ENCODE measurements at places on chromosomes 6 and 20.

DNA sequence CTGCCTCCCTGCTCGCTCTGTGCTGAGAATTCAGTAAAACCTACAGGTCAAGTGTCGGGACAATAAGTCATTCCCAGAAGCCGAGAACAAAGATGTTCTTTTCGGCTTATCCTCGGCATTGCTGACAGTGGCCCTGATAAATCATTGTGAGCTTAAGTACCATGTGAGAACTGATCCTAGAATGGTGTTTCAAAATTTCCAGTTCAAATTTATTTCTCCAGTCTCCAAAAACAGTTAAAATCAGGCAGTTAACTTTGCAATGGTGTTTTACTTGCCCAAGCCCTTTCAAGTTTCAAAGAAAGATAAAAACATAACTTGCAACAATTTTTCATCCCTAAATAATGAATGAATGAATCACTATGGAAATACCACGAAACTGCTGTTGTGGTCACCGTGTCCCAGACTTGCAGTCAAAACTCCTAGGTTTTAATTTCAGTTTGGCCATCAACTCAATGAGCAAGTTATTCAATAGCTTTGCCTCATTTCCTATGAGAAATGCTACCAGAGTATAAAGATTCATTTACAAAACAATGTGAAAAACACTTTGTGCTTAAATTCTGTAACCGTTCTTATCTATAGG, 4.3 kb downstream of the ATP5F1E start:
- no peak for DNase-seq

DNA sequence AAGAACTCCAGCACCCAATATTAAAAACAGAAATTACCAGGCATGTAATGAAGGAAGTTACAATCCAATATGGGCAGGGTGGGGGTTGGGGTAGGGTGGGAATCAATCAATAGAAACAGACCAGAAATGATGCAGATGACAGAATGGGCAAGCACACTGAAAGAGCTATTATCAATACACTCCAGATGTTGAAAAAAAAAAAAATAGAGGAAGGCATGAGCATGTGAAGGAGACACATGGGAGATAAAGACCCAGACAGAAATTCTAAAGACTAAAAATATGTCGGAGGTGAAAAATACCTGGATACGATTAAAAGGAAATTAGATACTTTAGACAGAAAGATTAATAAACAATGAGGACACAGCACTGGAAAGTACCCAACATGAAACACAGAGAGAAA, 19.1 kb upstream of the ZC3H12D start:
- DNase-seq: no peak

- no peak for DNase-seq
These were observed 32.5 kb downstream of the SUN5 start for GRCh38 chr20:32971703-32972161.

- no peak for DNase-seq
These were observed 14.9 kb upstream of the MAPRE1 start for GRCh38 chr20:32804817-32805216.

DNA sequence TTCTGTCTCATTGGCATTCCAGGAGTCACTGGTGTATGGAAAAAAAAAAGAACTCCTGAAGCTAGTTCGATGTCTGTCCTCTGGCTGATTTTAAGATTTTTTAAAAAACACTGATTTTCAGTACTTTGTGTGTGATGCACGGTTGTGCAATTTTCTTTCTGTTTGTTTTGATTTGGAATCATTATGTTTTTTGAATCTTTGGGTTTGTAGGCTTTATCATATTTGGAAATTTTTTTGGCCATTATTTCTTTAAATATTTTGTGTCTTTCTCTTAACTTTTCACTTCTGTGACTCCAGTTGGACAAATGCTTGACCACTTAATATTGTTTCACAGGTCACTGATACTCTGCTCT, 327.2 kb downstream of the BCKDHB start:
- no peak for DNase-seq

- DNase-seq: no peak
These were observed 67.2 kb downstream of the TCP11 start for GRCh38 chr6:35073766-35074471.

GRCh38 chr20:63499338-63499969, 571 bp upstream of the EEF1A2 start:
- no peak for DNase-seq

GRCh38 chr6:17096096-17096495, 5.8 kb upstream of the STMND1 start:
- DNase-seq: no peak

GRCh38 chr6:159941286-159942113, 27.4 kb upstream of the IGF2R start:
- DNase-seq: no peak

GRCh38 chr6:4341078-4341797, 205.9 kb upstream of the ECI2 start:
- no peak for DNase-seq

- DNase-seq: no peak
These were observed 17.1 kb downstream of the PRKN start for GRCh38 chr6:162710419-162710818.

GRCh38 chr6:150876598-150876997, 11.1 kb downstream of the MTHFD1L start:
- no peak for DNase-seq

- no peak for DNase-seq
These were observed 37.8 kb upstream of the EYA4 start for GRCh38 chr6:133203344-133203697.

DNA sequence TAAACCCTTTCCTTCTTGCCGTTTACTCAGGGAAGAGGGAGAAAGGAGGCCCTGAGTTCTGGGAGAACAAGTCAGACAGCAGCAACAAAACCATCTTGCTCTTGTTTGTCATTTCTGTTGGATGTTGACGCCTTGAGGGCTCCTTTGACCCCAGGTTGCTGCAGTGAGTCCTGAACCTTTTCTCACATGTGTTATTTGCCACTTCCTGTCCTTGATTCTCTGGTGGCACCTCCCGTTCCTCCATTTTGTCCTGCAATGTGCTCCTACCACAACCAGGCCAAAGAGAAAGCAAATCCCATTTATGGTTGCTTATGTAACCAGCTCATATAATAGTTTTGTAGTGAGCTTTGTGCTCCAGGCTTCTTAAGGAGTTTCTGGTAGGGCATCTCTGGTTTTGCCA, 66.6 kb upstream of the ADGRF4 start:
- no peak for DNase-seq

DNA sequence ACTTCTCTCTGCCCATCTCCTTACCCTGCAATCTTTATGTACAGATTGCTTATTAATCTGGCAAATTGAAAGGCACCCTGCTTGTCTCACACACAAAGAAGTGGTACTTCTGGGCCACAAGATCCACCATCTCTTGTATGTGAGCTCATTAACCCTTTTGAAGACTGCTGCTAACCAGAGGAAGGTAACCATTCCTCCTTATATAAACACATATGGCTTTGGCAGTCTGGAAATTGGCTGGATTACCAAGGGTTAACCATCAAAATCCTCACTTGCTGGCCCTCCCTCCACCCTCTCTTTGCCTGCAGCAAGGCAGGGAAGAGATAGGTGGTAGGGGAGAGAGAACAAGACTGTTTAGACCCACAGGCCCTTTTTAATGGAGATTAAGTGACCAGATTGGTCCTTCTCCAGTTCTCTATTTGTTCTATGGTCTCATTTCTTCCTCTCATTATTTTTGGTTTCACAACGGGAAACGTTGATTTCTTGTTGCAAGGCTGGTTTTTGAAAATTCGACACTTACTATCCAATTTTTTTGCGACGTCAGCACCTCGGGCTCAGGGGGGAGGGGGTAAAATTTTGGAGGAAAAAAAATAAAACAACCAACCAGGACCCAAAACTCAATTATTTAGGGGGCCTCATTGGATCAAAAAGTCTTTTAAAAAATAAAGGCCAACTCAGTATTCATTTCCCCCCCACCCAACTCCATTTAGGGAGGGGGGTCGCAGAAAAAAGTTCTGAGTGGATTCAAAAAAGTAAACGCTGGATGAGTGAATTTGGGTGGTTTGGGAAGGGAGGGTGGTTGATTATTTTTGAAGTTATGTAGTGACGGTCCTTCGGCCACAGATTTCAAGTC, 859 bp downstream of the PPP1R10 start:
- no peak for DNase-seq

DNA sequence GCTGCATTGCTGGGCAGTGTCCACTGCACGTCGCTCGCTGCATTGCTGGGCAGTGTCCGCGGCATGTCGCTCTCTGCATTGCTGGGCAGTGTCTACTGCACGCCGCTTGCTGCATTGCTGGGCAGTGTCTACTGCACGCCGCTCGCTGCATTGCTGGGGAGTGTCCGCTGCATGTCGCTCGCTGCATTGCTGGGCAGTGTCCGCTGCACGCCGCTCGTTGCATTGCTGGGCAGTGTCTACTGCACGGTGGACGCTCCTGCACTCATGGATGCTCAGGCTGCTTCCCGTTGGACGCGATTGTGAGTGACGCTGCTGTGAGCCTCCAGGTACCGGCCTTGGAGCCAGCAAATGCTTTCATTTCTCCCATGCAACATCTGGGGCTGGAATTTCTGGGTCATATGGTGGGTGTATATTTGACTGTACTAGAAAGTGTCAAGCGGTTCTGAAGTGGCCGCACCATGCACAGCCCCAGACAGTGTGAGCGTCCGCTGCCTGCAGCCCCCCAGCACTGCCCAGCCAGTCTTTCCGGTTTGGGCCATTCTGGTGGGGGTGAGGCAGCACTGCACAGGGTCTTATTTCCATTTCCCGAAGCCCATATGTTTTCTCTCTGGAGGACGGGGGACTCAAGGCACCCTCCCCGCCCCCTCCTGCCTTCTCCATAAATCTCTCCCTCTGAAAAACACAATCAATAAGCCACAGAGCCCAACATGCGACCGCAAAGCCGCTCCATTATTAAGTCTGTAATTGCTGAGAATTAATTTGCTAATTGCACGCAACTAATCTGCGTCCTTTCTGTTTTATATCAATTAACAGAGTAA, 97.4 kb downstream of the YTHDF1 start:
- no peak for DNase-seq

DNA sequence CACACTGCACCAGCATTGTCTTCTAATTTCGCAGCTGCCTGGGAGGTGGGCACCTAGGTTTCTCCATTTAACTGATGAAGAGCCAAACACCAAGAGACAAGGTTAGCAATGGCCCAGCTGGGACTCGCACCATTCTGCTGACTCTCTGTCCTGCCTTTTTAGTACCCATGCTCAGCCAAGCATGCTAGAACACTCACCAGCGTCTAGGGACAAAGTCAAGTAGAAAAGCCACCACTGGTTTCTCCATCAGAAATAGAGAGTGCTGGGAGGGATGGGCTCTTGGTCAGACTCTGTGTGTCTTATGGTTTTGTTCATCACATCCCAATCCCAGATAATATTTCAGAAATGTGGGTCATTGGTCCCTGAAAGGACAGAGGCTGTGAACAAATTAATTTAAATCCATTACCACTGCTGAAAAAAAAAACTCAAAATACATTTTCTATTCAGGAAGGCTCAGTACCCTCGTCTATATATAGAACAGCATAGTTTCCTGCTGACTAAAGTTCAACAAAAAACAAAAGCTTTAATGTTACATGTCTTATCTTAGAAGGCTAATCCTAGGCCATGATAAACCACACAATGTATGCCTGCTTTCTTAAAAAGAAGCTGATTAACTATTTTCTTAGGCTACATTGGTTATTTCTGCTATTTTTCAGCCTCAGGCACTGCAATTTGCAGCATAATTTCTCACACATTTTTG, 111.0 kb downstream of the TBC1D7 start:
- no peak for DNase-seq

- DNase-seq: no peak
These were observed 53.7 kb downstream of the WDR27 start for GRCh38 chr6:169648092-169648491.

GRCh38 chr6:35642471-35643161, 46.1 kb downstream of the FKBP5 start:
- DNase-seq: no peak

DNA sequence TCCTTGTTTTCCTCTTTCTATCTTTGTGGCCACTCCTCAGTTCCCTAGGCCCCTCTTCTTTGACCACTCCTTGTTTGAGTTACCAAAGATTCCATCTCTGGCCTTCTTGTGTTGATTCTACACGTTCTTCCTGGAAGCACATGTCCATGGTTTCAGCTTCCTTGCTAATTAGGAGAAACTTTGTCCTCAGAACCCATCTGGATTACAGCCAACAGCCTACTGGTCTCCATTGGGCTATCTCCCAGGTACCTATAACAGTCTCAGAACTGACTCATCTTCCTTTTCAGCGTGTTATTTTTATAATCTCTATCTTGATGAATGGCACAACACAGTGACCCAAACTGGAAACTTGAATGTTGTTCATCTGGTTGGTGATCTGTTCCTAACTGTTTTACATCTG, 17.5 kb downstream of the PTPRA start:
- DNase-seq: no peak

DNA sequence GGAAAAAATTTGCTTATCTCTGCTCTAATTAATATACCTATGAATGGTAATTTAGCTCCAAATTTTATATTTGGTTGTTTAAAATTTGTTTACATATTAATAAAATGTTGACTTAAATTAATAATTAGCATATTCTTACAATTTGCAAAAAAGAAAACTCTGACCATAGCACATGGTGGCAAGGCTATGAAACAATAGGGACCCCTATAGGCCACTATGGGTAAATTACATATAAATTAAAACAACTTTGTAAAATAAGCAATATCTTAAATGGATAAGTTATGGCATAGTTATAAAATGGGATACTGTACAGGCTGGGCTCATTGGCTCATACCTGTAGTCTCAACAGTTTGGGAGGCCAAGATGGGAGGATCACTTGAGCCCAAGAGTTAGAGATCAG, 76.0 kb downstream of the MKKS start:
- no peak for DNase-seq

GRCh38 chr6:157164972-157165371, 158.3 kb downstream of the TMEM242 start:
- no peak for DNase-seq

GRCh38 chr6:154478021-154478700, 32.3 kb downstream of the CNKSR3 start:
- DNase-seq: no peak

GRCh38 chr20:6160736-6161135, 37.9 kb upstream of the FERMT1 start:
- DNase-seq: no peak

GRCh38 chr20:6026051-6026450, 27.8 kb downstream of the LRRN4 start:
- DNase-seq: no peak

- no peak for DNase-seq
These were observed 129.8 kb downstream of the ALDH8A1 start for GRCh38 chr6:134819863-134820800.

- DNase-seq: no peak
These were observed 259.6 kb downstream of the TBC1D7 start for GRCh38 chr6:13068586-13069210.

DNA sequence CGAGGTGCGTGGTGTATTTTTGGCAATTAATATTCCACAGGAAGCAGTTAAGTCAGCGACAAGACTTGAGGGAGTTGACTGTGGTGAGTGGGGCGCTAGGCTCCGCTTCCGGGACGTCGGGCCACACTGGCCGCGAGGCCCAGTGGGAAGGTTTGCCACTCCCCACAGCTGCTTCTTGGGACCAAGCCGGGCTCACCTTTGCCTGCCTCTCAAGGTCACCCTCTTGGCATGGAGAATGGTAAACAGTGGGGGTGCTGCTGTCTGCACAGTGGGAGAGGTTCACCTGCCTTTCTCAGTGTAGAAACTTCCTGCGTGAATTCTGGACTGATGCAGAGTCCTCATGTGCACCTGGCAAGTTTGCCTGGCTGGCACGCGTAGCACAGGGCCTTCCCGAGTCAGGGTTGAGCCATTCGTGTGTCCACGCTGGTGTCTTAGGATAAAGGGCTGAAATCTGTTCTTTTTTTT, 6.4 kb downstream of the OSBPL2 start:
- DNase-seq: no peak

GRCh38 chr6:130893277-130893676, 66.1 kb downstream of the SMLR1 start:
- DNase-seq: no peak

GRCh38 chr6:20182926-20183521, 29.2 kb downstream of the MBOAT1 start:
- no peak for DNase-seq
